T1000 (cell line): ENCODE measurements at places on chromosomes 3 and 15.

DNA sequence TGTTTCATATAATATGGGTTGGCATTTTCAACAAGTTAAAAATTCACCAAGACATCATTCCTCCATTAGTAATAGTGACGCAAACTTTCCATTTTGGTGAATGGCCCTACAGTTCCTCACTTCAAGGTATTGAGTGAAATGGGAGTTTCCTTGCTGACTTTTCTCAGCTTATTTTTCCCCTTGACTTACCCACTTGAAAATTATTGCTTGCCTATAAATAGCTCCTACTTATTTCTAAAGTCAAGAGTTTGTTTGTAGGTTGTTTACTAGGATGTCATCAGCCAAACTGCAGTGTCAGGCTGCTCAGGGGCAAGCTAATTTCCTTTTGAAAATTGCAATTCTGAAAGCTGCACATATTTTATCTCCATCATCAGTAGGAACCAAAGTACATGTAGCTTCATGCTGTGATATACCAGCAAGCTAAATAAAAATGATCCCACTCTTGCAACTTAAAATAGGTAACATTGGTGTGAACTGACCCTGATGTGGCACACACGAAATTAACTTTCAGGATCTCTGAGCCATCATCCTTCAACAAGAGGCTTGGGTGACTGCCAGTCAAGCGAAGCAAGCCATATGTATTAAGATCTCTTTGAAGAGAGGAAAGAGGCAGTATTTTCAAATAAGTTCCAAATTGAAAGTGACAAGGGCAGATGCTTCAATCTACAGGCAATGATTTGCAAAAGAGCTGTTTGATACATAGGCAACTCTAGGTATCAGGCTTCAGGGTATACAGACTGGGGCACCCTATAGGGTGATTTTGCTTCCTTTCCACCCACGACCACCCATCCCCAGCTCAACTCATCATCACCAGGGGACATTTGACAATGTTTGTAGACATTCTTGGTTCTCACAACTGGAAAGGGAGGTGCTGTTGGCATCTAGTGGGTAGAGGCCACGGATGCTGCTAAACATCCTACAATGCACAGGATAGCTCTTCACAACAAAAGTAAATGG lies 66.8 kb upstream of the RASGRP1 start:
- DNase-seq = no peak

- DNase-seq = no peak
Observed at GRCh38 chr3:85005946-85006345, 47.2 kb downstream of the CADM2 start.

GRCh38 chr3:12472796-12473195 lies 11.5 kb upstream of the TSEN2 start:
- DNase-seq = no peak

DNA sequence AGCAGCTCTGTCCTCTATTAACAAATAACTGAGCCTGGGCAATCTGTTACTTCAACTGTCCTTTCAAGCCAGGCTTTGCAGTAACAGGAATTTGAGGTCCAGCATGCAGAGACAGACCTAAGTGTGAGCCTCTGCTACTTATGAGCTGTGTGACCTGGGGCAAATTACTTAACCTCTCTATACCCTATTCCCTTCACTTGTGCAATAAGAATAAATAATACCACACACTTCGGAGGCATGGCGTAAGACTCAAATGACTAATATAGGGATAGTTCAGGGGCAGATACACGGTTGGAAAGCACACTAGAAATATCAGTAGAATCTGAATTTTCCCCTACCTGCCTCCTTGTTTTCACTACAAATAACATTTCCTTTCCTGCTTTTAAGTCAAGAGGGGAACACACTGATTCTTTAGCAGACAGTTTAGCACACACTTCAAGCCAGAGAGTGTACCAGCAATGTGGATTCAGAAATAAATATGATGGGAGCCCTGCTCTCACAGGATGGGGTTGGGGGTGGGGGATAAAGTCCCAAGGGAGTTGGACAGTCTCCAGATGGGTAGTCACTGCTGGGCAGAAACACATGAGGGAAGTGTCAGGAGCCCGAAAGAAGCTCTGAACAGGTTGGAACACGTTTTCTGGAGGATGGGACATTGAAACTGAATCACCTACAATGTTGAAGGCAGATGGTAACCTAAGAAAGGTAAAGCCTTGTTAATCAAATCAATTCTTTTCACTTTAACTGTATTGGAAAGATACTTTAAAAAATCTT lies 61.8 kb upstream of the RBP1 start:
- DNase-seq = no peak

DNA sequence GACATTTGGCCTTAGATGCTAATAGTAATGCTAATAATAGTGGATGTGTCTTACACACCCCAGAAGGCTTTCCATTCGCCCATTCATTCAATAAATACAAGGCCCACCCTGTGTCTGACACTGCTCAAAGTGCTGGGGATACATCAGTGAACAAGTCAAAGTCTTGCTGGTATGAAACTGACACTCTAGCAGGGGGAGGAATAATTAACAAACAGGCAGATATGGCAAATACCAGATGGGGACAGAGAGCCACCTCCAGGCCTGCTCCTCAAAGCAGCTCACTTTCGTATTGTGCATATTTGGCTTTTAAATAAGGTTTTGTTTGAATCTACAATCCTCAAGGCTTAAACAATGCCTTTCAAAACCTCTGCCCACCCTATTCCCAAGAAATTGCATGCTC lies 28.3 kb upstream of the LYZL4 start:
- no peak for DNase-seq

GRCh38 chr15:42549032-42549491 lies 424 bp downstream of the HAUS2 start:
- DNase-seq = no peak
